Hematopoietic multipotent progenitor cell treated with erythropoietin and hydrocortisone succinate and interleukin-3 and kit ligand, for 17 days (in vitro differentiated cells): ENCODE measurements at places on chromosomes 7 and 10.

- no peak for DNase-seq
These were observed 13.6 kb downstream of the HOXA1 start for GRCh38 chr7:27082171-27082570.

- no peak for DNase-seq
These were observed 95.0 kb upstream of the FAM20C start for GRCh38 chr7:97310-97841.

DNA sequence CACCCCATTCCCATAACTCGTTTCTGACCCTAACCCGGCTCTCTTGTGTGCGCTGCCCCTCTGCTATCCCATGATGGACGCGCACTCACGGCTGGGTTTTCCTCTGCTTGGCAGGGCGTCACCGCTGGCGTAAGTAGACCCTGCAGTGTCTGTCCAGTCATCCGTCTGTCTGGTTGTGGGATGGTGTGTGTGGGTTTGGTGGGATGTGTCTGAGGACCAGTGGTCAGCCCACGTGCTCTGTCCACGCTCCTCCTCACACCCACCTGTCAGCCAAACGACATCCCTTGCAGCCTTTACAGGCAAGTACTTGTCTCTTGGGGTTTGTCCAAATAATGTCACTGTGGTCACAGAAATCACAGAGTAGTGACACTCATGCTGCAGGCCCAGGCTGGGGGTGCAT lies 20.8 kb downstream of the LDB3 start:
- DNase-seq, result no peak

DNA sequence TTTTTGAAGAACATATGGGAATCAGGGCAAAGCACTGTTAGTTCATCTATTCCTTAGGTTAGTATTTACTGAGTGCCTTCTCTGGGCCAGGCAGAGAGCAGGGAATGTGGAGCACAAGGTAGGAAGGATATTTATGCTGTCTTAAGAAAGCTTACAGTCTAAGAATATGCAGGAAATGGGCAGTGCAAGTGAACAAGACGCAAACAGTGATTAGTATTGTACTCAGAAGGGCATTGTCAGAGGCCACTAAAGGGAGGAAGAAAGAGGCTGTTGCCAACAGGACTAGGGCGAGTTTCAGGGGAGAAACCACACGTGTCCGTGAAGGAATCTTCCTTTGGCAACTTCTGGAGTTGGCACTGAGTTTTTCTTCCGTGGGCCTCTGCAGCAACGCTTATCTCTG lies 552.8 kb upstream of the COBL start:
- no peak for DNase-seq

DNA sequence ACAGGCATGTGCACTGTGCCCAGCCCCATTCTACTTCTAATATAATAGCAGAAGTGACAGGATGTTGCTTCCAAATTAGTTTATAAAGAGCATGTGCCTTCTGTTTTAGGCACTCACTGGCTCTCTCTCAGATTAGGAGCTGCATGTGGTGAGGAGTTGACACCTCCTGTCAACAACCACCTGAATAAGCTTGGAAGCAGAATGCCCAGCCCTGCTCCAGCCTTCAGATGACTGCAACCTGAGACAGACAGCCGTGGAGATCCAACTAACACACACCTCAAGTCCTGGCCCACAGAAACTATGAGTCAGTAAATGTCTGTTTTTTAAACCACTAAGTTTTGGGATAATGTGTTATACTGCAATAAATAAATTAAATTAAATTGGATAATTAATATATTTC lies 54.5 kb downstream of the PARD3 start:
- no peak for DNase-seq

DNA sequence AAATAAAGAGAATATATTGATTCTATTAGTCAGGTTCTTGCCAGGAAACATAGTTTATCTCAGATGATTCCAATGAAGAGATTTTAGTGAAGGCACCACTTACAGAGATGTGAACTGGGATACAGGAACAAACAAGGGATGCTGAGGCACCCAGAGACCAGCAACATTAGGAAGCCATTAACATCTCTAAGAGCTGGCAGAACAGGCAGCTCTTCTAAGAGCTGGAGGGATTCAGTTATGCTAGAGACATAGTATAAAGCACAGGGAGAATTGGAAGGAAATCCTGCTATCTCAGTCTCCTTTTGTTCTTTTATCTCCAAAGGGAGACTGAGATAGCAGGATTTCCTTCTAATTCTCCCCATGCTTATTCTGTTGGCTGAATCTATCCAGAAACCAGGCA lies 22.0 kb downstream of the OR6B1 start:
- no peak for DNase-seq

- no peak for DNase-seq
These were observed 450.1 kb downstream of the KCNMA1 start for GRCh38 chr10:77187376-77187999.

- DNase-seq, result no peak
These were observed 523.0 kb downstream of the PTPRN2 start for GRCh38 chr7:158064631-158065030.

DNA sequence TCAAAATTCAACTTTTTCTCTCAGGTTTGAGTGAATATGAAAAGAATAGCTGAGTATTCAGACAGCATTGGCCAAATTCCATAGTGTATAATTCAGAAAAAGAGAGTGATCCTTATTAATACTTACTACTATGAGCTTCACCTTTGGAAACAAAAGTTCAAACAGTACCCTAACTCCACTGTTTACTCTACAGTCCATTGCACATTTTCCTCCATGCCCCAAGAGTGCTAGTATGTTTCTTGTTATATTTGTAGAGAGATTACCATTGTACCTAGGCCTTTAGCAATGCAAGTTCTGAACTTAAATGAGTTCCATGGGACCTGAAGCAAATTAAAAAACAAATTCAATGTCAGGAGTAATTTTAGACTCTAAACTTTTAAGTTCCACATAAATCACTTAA lies 48.1 kb downstream of the MAGI2 start:
- DNase-seq, result no peak

DNA sequence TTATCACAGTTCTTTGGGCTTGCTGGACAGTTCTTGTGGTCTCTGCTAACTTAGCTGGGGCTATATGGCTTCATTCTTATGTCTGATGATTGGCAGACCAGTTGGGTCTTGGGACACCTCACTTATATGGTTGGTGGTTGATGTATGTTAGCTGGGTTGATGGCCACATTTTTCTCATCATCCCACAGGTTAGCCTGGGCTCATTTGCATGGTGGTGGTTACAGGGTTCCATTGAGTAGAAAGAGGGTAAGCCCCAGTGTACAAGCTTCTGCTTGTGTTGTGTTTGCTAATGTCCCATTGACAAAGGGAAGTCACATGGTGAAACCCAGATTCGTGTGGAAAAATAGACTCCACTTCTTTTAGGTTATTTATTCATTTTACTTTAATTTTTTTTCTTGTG lies 40.6 kb downstream of the TMEM60 start:
- DNase-seq, result no peak

DNA sequence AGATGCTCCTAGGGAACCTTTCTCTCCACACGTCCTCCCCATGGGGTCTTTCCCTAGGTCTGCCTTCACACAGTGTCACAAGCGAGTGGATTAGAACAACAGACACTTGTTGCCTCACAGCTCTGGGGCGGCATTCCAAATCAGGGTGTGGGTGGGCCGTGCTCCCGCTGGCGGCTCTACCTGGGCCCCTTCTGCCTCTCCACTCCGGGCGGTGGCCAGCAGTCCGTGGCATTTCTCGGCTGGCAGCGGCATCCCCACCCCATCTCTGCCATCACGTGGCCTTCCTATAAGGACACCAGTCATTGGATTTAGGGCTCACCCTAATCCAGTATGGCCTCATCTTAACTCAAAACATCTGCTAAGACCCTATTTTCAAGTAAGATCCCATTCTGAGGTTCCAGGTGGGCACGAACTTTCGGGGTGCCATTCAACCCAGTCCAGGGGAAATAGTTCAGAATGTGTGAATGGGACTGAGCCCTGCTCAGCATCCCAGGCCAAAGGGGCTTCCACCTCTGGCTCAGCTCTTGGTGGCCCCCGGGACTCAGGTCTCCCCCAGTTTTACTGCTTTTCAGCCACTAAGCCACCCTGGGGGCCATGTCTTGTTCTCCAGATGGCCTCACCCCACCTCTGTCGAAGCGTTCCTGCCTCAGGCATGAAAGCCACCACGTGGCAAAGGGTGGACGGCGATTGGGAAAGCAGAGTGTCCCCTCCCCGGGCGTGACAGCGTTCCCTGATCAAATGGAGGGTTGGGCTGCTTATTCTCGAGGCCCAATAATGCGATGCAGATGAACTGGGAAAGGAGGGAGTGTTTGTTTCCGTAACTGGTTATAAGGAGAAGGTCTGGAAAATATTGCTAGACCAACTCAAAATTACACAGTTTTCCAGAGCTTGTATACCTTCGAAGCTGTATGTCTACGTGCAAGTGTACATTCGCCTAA lies 350.0 kb downstream of the GLRX3 start:
- DNase-seq, result no peak

GRCh38 chr10:96249264-96249663 lies 22.1 kb downstream of the BLNK start:
- no peak for DNase-seq

DNA sequence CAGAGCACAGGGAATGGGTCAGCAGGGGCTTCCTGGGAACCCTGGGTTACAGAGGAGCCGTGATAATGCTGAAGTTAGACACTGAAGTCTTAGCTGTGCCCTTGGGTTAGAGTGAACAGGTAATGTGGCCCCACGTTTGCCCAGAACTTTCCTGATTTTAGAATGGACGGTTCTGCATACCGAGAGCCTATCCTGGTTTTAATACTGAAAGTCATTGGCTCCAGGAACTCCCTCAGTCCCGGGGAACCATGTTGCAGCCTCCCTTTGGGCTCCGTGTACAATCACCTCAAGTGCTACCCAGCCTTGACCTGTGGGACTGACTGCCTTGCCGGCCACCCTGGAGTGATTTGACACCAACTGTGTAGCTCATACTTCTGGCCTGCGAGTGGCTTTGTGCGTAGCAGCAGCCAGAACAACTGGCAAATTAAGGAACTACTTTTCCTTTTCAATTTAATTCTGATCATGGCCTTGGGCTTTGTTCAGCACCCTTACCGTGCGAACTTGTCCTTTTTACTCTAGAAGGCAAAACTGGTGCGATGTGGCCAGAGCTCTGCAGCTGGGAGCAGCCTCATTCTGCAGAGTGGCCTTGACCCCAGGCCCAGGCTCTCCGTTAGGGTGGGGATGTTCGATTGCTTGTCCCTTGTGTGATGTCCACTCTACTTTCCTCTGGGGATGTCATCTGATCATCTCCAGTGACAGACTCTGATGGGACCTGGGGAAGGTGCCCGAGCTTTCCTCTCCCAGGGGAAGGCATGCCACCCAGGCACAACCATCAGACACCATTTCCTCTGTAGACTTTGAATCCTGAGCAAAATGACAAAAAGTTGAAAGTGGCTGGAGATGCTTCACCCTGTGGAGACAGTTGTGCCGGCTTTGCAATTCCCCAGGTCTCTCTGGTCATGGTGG lies 265.9 kb downstream of the GLRX3 start:
- no peak for DNase-seq

DNA sequence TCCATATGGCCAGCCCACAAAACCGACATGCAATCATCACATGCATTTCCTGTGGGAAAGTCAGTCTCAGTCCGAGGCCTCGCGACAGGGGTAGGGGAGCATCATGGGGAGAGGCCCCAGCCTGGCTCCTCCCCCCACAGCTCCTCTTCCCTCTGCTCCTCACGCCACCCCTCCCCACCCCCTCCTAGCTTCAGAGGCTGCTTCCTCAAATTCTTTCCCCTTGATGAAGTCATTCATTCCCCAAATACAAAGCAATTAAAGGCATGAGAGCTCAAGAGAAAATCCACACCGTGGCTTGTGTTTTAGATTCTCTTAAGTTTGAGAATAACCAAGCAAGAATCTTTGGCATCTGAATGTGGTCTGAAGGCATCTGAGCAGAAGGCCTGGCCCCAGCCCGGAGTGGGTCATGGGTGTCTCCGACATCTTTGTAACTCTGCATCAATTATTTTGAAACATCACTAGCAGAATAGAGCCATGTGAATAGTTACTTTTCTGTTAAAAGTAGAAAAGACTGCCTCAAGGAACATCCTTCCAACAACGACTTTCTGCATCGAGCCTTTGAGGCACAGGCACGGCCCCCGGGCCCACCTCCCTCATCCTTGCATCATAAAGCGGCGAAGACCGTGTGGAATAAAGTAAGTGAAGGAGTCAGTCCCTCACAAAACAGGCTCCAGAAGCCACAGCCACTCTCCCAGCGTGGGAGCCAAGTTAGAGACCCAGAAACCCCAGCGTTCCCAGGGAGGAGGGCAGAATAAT lies 90.9 kb downstream of the DIP2C start:
- DNase-seq, result no peak

DNA sequence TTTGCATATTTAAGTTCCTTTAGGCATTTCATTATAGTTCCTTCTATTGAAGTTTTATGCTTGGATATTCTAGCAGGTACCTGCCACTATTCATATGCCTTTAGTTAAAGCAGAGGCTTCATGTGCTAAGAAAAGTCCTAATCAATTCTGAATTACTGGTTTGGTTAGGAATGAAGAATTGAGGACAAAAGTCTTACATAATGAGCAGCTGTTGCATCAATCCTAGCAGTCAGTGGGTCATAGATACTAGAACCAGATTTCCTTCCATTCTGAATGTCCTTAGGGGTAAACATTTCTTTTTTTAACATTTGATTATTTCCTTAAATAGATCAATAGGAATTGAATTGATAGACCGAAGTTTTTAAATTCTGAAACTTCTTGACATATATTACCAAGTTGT lies 59.2 kb downstream of the CDK13 start:
- no peak for DNase-seq

- DNase-seq, result no peak
These were observed 120.6 kb downstream of the CLEC2L start for GRCh38 chr7:139643951-139644585.

- no peak for DNase-seq
These were observed 43.1 kb downstream of the PARP12 start for GRCh38 chr7:140019606-140020005.

DNA sequence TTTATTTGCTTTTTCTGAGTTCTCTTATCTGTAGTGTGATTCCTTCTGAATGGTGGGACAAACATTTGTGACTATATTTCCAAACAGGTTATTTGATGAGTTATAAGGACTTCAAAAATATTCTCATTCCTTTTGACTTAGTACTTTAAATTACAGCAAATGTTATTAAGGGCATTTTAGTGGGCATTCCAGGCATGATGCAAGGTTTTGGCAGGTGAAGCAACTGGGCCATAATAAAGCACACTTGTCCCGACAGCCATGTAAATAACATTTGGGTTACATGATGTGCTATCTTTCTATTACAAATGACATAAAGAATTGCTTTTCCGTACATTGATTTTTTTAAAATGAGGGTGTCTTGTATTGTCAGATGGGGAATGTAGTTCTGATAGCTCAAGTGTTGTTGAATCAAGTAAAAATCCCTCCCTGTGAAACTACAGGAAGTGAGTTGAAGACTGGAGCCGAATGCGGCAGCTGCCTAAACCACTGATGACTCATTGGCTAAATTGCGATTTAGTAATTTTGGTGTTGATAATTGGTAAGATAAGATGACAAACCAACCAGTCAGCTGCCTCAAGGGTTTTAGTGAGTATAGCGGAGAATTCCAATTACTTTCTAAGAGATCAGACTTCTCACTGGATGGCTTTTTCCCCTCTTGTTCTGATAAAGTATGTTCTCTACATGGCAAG lies 231.3 kb upstream of the NPY start:
- DNase-seq, result no peak
